ENCODE measurements at places on chromosomes 2 and 18.

GRCh38 chr2:55428258-55428657, 8.6 kb upstream of the CCDC88A start:
- no peak for DNase-seq

DNA sequence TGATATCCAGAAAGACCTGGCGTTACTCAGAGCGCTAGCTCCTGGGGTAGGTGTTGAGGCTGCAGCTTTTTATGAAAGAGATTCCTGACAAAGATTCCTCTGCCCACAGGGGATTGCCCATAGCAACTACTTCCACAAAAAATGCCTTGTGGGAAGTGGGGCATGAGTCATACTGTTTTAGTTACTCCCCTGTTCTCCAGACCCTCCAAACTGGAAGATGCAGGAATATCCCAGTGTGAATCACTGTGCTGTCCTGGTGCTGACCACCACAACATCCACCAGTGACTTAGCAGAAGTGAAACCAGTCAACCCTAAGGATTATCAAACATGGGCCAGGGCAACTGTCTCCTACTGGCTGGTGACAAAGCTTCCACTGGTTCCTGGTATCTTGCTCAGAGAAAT, 61.8 kb downstream of the CDH2 start:
- DNase-seq, result no peak

DNA sequence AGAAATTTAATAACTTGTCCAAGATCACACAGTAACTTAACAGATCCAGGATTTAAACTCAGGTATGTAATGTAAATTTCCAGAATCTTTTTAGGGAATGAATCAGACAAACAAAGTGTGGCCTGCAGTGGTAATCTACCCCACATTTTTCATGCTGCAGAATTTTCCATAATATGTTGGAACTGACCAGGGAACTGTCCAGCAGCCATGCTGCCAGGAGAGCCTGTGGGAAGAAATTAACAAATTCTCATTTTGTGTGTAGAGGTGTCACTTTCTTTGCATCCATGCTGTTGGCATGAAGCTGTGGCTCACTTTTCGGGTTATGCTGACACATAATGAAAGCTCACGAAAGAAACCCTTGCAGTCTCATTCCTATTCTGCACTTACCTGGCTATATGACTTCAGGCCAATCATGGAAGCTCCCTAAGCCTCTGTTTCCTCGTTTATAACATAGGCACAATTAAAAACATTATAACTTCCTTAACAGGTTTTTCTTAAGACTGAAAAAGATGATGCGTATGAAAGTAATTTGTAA, 54.7 kb downstream of the CDKL4 start:
- no peak for DNase-seq

DNA sequence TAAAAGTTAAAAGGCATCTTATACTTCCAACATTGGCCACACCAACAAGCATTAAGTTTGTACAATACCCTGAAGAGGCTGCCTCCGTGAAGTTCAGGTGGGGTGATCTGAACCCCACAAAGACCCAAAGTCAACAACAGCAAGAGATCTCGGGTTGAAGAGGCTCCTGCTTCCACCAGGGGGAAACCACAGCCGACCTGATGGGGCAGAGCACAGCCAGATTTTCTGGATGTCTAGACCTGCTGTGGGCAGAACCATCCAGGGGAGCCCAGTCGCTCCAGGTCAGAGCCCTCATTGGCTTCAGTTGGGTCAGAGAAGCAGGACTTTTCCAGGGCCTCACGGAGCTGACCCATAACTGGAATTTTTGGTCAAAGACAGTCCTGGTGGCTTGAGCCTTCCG, 66.5 kb upstream of the ACKR3 start:
- DNase-seq, result no peak

DNA sequence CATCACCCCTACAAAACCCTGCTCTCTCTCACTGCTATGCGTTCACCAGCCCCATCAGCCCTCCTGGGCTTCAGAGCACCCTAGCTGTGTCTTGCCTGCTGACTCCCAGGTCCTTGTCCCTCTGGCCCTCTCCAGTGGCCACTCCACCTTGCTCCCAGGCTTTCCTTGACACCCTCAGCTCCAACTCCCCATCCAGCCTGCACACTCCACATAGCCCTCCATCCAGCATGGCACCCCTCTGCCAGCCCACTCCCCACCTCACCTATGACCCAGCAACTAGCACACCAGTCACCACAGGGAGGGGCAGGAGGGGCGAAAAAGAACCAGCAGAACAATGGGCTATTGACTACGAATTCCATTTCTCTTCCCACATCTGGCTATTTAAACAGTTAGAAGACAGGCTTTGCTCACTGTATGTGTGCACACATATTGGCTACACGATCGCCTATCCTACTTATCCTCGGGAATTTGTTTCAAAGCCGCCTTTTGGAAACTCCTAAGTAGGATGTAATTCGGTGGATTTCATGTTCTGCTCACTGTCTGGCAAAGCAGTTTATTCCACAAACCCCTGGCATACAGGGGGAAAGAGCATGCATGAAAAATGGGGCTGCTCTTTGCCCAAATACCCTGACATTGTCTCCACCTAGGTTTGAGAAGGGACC, 195.3 kb downstream of the SMAD2 start:
- no peak for DNase-seq

All from T-helper 17 cell (primary cell).